ENCODE measurements at places on chromosomes 6 and 20. TPM values are rescaled to one million over a fixed set of nuclear protein-coding genes. Genes with fewer than 3 reads are reported as not detected.
A peak's percentile ranks its signal among the peaks of the same experiment; 100 is the strongest.

MATN4 gene
- 0.47 TPM for total RNA-seq

QKI gene
- total RNA-seq: 9.1 TPM

ENPP4 gene
- 28.4 TPM for total RNA-seq

NOL7 gene
- 54.1 TPM for total RNA-seq

IPCEF1 gene
- 1.2 TPM for total RNA-seq

GRCh38 chr20:54194724-54195438 is 13.0 kb upstream of the PFDN4 start:
- no peak for DNase-seq

- DNase-seq: peak; percentile 88
Observed at GRCh38 chr6:43454696-43455530, 435 bp downstream of the DLK2 start.

GRCh38 chr20:362271-363254 is 15.7 kb downstream of the NRSN2 start:
- peak; percentile 89 for DNase-seq

DNA sequence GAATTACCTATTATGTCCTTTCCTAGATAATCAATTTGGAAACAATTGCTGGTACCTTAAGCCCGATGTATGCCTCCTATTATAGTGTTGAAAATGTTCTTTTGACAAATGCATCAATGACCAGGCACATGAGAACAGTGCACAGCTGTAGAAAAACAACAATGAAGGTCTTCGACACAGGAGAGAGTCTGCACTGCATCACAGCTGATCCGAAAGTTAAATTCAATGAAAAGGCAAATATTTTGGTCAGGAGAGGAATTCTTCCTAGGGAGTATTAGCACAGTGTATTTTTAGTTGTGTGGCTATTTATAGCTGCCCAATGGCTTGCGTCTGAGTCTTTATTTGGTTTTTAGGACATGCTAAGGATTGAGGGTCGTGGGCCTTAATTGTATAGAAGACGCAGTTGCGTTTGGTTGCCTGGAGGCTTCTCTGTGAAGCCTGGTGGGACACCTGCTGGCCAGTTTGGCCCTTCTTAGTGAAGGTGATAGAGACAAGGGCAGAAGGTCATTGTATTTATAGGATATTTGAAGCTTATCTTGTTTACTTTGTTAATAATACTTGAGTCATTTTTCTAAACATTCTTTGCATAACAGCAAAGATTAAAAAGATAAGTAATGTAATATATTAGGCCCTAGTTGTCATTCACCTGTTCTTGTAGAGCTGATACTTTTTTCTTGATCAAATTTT is 72.3 kb downstream of the CDYL start:
- DNase-seq: no peak

DNA sequence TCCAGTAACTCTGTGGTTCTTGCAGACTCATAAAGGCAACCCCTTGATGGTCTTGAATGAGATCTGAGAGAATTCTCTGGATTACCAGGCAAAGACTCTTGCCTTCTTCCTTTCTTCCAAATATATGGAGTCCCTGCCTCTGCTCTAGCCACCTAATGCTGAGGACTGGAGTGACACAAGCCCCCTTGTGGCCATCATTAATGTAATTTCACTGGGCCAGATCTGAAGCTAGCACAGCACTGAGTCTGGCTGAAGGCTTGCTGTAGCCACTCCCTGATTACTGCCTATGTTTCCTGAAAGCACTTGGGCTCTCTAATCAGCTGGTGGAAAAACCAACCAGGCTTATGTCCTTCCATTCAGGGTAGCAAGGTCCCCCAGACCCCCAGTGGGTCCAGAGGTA is 559.3 kb upstream of the IRAK1BP1 start:
- DNase-seq: no peak

DNA sequence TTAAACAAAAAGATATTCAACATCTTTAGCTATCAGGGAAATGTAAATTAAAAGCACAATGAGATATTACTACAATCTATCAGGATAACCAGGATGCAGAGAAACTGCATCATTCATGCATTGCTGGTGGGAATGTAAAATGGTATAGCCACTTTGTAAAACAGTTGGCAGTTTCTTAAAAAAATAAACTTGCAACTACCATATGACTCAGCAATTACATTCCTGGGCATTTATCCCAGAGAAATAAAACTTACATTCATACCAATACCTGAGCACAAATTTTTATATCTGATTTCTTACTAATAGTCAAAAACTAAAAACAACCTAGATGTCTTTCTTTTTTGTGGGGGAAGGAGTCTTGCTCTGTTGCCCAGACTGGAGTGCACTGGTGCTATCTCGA is 190.3 kb upstream of the TAB2 start:
- DNase-seq: no peak

CLDN20 gene
- not detected for total RNA-seq

GRCh38 chr6:24897186-24897585 is 38.6 kb downstream of the RIPOR2 start:
- DNase-seq: no peak

SSR1 gene
- 150 TPM for total RNA-seq

GRM1 gene
- total RNA-seq: not detected

DNA sequence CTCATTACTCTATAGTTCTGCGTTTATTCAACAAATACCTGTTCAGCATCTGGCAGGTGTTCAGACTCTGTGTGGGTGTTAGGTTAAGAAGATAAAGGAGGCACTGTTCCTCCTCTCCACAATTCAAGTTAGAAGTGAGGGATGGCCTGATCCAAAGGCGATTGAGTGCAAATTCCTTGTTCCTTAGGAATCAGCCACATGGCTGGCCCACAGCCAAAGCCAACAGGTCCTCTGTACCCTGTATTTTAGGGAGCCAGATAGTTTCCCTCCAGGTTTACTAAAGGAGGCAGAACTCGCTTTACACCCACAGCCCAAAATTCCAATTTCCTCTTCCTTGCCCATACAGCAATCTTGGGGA is 5.0 kb upstream of the CD40 start:
- DNase-seq: no peak

TCF15 gene
- 0.16 TPM for total RNA-seq

DNA sequence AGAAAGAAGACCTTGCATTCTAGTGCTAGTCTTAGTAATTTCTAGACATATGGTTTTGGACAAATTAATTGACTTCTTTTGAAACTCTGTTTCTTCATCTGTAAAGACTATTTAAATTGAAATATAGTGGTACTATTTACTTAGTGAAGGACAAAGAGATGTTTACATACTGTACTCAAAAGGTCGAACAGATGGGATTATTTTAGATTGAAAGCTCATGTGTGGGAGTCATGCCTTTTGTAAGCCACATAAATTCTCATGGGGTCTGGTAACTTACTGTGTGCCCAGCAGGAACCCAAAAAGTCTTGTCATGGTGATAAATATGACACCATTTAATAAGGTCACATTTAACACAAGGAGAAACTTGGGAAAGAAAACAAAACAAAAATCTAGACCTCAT is 368.2 kb upstream of the CITED2 start:
- no peak for DNase-seq

DNA sequence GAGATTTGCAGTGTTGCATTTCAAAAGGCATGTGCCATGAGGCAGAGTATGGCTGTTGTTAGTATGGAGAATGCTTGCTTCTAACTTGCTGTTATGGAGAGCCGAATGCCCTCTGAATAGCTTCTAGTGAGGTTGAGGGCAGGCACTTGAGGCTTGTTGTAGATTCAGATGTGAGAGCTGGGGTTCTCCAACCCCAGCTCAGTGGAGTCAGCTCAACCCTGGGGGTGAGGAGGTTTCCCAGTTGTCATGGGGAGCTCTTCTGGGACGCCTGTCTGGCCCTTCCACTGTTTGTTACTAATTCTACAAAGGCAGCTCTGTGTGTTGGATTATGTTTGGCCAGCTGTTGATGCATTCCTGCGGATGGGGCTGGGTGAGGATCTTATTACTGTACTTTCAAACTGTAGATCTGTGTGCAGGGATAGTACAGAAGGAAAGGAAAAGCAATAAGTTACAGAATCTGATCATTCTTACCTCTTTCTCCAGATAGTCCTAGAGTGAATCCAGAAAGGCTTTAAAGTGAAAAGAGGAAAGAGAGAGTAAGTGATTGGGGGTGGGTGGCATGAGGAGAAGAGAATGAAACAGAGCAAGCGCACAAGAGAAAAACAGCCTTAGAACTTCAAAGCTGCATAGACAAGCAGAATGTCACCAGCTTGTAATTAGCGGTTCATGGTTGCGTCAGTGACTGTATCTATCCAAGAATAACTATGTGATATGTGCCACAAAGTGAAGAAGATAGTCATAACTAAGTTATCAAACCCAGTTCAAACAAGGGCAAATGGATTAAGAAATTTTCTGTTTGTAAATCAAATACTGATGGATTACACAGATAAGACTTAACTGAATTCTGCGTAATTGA is 148.7 kb downstream of the PRL start:
- DNase-seq: peak; percentile 21

DNA sequence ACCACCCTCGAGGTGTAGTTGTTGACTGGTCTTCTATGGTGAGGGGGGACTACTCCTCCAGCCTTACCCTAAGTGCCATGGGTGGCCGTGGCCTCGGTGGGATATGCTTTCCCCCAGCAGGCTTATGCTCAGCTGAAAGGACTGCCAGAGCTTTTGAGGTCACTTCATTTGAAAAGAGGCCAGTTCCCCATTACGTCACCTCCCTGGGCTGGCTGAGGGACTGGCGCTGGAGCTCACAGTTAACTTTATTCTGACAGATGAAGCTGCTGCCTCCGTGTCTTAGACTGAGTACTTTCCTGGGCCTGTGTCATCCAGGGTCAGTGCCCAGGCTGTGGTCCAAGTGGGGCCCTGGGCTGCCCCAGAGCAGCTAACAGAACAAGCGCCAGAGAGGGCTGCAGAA is 42.8 kb upstream of the PCMTD2 start:
- no peak for DNase-seq

DNA sequence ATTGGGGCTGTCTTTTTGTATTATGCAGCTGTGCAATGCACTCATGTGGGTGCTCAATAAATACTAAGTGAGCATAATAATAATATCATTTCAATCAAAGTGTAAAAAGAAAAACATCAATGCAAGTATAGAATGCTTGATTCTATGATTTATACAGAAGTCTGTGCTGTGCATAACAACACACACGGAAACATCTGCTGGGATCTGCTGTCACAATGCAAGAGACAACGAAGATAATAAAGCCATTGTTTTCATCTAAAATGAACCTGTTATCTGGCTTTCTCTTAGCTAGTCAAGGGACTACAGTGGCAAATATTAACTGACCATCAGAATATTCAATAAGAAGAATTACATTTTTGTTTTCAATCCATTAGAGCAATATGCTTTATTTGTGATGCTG is 1156.9 kb upstream of the MAP3K7 start:
- DNase-seq: no peak

CD93 gene
- 20.3 TPM for total RNA-seq

DNA sequence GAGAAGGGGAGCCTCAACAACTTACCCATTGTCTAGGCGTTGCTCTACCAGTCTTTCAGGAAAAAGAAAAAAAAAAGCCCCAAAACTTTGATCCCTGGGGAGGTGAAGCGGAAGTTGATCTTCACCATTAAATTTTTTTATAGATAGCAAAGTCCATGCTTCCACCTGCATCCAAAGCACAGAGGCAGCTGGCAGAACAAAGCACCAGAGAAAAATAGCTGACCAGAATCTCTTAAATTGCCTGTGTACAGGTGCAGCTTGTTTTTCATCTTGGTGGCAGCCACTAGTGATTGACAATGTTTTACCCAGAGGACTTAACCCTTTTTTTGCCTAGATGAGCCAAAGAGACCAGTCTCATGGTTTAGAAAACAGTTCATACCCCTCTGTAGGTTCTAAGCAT is 86.0 kb downstream of the MYB start:
- peak; percentile 73 for DNase-seq

STX16 gene
- total RNA-seq: 36.3 TPM

GRCh38 chr6:110250058-110250457 is 69.8 kb downstream of the CDC40 start:
- DNase-seq: no peak

SNAP25 gene
- total RNA-seq: 2.2 TPM

GRCh38 chr6:116323863-116324262 is 44.1 kb upstream of the TSPYL1 start:
- DNase-seq: no peak

- DNase-seq: no peak
Observed at GRCh38 chr6:21648475-21649050, 55.0 kb downstream of the SOX4 start.

- no peak for DNase-seq
Observed at GRCh38 chr6:98970469-98970868, 22.7 kb upstream of the FBXL4 start.

DNA sequence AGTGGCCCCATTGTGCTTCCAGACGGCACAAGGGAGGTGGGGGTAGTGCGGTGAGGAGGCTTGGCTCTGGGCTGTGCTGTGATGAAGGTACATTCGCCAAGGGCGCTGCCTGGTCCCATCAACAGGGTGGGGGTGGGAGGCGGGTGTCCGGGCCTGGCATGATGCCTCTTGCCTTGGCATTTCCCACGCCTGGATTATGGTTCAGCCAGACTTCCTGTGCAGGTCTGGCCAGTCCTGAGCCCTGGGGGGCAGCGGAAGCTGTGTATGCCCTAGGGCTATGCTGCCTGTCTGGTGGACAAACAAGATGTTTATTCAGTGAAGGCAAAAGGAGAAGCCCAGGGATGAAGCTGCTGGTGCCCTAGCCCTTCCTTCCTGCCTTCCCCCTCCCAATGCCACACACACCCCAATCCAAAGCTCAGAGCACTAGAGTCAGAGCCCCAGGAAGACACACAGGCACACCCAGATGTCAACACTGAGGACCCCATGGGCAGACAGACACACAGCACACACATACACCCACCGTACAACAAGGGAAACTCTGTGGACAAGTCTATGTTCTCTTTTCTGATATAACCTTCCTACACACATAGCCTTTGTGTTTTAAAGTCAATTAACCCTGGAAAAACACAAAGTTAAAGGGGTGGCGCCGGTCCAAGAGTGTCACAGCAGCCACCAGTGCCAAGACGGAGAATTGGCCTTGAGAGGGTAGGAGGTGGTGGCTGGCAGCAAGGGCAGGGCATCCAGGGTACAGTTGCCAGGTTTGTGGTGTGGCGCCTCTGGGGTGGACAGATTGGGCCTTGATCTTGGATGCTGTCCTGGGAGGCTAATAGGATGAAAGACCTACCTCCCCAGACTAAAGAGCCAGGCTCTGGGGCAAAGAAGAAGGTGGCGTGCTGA is 54.7 kb upstream of the SAYSD1 start:
- peak; percentile 82 for DNase-seq
